ENCODE measurements at places on chromosomes 1 and 21.

GRCh38 chr1:92030656-92031107, 897 bp downstream of the EPHX4 start:
- no peak for DNase-seq

DNA sequence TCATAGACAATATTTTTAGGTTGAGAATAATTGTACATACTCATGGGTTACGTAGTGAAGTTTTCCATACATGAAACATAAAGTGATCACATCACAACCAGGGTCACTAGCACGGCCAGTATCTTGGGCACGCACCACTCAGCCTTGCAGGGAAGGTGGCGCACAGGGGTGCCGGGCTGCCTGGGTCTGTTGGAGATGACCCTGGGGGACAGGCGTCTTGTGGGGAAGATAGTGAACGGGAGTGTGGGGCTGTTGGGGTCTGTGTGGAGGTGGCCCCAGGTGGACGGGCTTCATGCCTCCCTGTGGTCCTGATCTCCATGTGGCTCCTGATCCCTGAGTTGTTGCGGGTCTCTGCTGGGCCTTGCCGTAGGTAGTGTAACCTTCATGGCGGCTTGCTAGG, 38.3 kb upstream of the PRSS38 start:
- no peak for DNase-seq

GRCh38 chr1:16614361-16615252, 1.2 kb upstream of the NBPF1 start:
- peak; percentile 42 for DNase-seq

DNA sequence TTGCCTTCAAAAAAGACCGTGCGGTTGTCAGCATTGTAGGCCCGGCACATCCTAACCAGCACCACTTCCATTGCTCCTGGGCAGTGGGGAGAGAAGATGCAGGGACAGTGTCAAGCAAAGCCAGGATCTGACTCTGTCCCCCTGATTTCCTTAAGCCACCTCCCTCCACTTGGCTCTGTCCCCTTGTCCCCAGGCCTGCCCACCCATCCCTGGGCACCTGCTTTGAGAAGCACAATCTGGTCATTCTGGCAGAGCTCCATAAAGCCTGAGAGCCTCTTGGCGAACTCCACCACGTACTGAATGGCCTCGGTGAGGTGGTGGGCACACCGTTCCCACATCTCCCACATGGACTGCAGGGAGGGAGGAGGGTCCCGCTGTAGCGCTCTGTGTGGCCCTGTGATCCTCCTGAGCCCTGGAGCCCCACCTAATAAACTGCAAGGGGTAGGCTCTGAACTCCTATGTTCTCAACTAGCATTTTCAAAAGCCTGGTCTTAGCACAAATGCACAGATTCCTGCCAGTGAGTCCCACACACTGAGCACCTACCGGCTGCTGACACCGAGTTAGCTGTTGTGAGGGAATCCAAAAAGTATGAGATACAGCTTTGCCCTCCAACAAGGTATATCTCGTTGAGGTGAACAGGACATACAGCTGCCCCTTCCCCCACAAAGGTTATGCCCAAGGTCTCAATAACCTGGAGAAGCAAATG, 8.2 kb upstream of the LINGO4 start:
- DNase-seq = no peak

- DNase-seq = peak; percentile 26
Observed at GRCh38 chr1:227541796-227542152, 21.6 kb upstream of the ZNF678 start.

- no peak for DNase-seq
Observed at GRCh38 chr1:91398291-91398690, 6.3 kb downstream of the HFM1 start.

GRCh38 chr1:39701049-39701439, 9.8 kb upstream of the HPCAL4 start:
- no peak for DNase-seq

DNA sequence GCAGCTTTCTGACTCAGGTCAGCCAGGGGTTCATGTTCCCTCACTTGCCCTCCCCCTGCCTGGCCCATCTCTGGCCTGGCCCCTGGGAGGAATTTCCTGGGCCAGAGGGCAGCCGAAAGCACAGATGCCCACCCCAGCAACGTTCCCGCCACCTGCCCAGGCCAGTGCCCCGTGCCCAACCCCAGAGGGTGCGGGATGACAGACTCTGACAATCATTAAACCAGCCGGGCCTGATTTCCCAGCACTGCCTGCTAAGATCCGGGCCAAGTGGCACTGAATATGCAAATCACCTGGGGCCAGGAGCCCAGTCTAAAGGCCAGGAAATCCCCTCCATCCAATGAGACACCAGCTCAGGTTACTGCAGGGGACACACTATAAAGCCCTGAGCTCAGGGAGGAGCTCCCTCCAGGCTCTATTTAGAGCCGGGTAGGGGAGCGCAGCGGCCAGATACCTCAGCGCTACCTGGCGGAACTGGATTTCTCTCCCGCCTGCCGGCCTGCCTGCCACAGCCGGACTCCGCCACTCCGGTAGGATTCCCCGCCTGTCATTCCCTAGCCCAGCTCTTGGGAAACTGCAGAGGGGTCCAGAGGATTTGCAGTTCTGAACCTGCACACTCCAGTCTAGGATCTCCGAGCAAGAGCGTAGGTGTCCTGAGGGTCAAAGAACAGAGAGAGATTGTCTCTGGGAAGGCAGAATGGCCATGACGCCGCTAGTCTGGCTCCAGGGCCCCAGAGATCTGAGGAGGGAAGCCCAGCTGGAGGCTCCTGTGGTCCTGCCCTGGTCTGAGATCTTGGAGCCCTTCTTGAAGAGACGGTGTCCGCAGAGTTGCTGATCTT, at the start of gene ELF3:
TSS of gene ELF3 (plus strand) at position 408 of the 836 bp plus-strand sequence. CDS start 550 bp downstream, outside the sequence.
- DNase-seq = peak; percentile 96

DNA sequence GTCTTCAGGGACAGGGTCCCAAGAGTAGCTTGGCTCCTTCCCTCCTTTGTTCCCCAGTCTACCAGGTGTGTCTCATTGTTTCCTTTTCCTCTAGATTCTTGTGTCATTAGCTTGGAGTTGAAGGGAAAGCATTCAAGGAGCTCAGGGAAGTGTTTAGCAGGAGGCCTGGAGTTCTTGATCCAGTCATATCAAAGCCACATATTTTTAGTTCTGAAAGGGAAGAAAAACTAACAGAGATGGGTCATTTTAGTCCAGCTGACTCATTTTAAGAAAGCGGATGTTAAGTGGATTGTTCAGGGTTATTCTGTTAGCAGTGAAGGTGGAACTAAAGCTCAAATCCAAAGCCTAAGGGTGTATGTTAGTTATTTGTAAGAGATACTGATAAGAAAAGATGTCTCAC, 721 bp downstream of the C1orf54 start:
- no peak for DNase-seq

- no peak for DNase-seq
Observed at GRCh38 chr1:232996143-232996542, 45.7 kb downstream of the NTPCR start.

- DNase-seq = no peak
Observed at GRCh38 chr1:15305468-15305770, 58.4 kb downstream of the FHAD1 start.

DNA sequence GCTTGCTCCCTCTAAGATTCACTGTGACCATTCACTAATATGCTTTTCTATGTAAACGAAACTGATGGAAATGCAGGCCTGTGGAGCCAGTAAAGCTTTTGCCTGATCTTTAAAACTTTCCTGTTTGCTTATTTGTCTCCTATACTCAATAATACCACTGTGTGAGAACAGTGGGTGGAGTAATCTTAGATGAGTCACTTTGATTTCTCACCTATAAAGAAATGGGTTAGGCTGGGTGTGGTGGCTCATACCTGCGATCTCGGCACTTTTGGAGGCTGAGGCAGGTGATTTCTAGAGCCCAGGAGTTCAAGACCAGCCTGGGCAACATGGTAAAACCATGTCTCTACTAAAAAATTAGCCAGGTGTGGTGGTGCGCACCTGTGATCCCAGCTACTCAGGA, 70.8 kb downstream of the RWDD3 start:
- DNase-seq = peak; percentile 29

- no peak for DNase-seq
Observed at GRCh38 chr1:23779826-23780371, 1.7 kb downstream of the PITHD1 start.

- DNase-seq = no peak
Observed at GRCh38 chr1:78536427-78536826, 45.7 kb downstream of the PTGFR start.

DNA sequence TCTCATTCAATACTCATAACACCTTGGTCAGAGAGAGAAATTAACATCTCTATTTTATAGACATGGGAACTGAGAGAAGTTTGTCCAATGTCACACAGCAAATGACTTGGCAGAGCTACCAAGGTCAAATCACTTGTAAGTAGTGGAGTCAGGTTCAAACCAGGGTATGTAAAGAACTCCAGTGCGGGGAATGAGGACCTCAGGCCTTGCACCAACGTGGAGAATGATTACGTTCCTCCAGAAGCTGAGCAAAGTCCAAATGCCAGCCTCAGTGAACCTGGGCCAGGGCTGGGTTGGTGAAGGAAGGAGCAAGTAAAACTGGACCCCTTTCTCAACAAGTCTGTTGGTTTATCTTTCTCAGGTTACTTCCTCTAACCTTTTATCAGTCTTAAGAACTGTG, 1.8 kb upstream of the CSF1 start:
- no peak for DNase-seq

DNA sequence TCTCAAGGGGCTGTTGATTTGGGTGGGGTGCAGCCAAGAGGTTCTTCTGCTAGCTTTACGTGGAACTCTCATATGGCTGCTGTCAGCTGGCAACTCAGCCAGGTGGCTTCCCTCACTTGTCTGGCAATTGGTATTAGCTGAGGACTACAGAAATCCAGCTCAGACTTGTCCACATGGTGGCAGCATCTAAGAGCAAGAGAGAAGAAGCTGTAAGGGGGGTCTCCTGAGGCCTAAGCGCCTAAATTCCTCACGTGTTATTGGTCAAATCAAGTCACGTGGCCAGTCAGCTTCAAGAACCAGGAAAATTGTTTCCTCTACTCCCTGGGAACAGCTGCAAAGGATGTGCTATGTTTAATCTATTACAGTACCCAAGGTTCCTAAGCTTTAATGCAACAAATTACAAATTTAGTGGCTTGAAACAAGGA, 4.2 kb upstream of the DYRK3 start:
- peak; percentile 59 for DNase-seq

- DNase-seq = peak; percentile 54
Observed at GRCh38 chr1:184753608-184754475, 816 bp downstream of the EDEM3 start.

GRCh38 chr1:205453466-205453865, 2.4 kb downstream of the BLACAT1 start:
- DNase-seq = no peak

DNA sequence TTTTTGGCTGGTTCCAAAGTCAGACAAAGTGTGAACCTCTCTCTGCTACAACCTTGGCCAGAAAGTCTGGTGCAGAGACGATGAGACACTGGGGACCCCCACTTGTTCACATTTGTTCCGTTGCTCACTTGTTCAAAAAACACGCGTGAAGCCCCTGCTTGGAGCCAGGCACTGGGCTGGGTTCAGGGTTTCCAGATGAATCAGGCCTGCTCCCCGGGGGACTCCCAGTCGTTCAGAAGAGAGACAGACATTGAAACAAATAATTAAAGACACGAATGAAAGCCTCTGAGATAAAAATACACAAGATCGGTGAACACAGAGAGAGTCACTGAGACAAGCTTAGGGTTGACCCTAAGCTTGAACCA, 101.5 kb upstream of the RUNX3 start:
- no peak for DNase-seq

GRCh38 chr1:229278120-229278741, 7.3 kb downstream of the RAB4A start:
- no peak for DNase-seq

- no peak for DNase-seq
Observed at GRCh38 chr1:183791319-183791718, 13.6 kb upstream of the RGL1 start.

- no peak for DNase-seq
Observed at GRCh38 chr1:208803011-208803811, 559.0 kb upstream of the PLXNA2 start.

DNA sequence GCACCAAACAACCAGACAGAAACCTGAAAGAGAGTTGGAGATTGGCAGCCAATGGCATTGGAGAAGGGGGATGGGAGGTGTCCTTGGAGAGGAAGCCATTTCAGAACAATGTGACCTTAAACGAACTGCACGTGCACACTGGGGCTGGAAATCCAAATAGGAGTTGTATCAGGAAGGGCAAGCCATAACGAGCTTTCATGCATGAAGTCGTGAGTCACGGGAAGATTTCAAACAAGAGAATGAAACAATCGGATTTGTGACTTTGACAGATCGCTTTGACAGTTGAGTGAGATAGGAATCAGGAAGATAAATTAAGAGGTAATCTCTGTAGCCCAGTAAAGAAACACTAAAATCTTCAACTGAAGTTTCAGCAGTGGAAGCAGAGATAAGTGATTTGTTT, 445.8 kb upstream of the ZP4 start:
- DNase-seq = no peak

GRCh38 chr1:89724369-89725010, 91.6 kb downstream of the LRRC8C start:
- no peak for DNase-seq

DNA sequence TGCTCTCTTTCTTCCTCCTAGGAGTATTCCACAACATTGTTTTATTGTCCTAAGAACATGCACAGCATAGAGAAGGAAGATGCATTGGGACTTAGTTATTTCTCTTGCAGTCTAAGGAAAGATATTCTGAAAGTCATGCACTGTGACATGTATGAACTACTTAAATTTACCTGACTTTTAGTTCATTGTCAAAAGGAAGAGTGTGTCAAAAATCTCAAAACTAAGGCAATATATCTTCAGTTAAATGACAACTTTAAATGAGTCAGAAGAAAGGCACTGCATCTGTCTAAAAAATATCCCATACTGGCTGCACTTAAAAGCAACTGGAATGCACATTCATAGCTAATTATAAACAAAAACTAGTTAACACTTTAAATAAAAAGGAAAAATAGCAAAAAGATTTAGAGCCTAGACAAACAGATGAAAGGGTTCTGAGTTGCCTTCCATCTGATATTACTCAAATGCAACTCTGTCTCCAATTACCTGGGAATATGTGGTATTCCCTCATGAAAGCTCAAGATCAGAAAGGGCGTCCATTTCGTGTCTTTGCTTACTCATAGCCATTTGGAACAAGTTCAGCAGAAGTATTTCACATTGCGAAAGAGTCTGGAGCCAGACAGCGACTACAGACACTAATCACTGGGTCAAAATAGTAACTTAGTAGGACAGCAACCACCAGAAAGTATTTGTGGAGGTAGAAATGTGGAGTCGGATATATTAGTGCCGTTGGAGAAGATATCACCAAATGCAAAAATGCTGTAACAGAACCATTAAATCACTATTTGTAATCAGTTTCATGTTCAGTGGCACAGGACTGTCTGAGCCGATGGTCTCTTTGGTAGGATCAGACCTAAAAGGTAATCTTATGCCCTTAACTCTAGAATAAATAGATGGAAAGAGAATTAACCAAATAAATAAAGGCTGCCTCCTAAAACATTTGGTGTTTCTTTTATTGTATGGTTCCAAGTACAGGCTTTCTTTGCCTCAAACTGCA, 225.7 kb downstream of the GREM2 start:
- DNase-seq = no peak

GRCh38 chr1:164785841-164786534, 227.0 kb downstream of the PBX1 start:
- DNase-seq = no peak

Data from colonic mucosa (tissue), 4 donors.